ENCODE measurements at places on chromosomes 7 and 10.

GRCh38 chr7:66919304-66919703 is 1.7 kb upstream of the TMEM248 start:
- no peak for DNase-seq

- DNase-seq = no peak
Observed at GRCh38 chr7:2728316-2729030, 40.5 kb downstream of the AMZ1 start.

GRCh38 chr10:21757185-21757901 is 223.3 kb downstream of the MLLT10 start:
- DNase-seq = no peak

DNA sequence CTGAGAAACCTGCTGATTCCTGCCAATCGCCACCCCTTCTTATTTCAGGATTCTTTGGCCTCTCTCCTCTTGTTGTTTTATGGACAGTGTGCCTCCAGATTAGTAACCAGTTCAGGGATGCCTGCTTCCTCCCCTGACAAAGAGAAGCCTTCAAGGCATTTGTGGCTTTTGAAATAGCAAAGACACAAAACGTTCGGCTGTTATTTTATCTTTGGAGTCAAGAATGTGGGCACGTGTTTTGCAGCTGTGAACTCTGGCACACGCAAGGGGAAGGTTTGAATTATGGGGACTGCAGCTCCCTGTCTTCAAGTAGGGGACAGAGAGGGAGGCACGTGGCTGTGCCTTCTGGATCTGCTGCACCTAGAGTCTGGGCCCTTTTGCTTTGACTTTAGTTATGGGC is 157.9 kb upstream of the GRB10 start:
- no peak for DNase-seq

GRCh38 chr7:112788778-112789343 is 1.3 kb downstream of the TMEM168 start:
- no peak for DNase-seq

GRCh38 chr10:14570800-14571199 is 203.9 kb downstream of the FAM107B start:
- no peak for DNase-seq

DNA sequence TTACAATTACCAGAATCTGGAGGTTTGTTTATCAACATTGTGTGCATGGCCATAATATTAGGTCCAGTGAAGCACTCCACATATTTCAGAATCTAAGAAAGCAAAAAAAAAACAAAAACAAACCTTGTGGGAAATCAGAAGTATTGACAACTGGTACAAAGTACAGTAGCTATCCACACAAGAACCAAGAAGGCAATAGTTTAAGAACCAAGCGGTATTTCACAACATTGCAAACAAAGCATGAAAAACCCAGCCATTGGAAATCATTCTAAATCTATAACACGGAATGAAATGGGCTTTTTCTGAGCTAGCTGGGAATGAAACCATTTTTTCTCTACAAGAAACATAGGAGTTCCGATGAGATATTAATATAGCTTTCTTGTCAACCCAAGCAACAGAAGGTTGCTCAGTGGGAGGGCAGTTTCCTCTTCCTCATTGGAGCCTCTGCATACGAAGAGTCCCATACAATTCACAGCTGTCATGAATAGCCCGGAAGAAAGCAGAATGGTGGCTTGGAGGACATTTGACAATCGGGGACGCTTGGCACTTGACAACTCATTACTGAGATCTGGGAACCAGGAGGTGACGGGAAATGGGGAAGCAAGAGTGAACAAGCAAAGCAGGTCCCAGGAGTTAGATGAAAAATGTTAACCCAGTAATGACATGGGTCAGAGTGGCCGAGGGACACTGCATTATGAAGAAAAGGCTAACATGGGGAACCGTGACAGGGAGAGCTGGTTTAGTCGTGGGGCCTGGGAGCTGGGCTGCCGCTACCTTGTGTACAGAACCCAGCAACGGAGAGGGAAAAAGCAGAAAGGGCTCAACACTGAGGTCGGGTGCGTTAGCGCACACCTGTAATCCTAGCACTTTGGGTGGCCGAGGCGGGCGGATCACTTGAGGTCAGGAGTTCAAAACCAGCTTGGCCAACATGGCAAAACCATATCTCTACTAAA is 7.8 kb downstream of the PHYH start:
- no peak for DNase-seq

DNA sequence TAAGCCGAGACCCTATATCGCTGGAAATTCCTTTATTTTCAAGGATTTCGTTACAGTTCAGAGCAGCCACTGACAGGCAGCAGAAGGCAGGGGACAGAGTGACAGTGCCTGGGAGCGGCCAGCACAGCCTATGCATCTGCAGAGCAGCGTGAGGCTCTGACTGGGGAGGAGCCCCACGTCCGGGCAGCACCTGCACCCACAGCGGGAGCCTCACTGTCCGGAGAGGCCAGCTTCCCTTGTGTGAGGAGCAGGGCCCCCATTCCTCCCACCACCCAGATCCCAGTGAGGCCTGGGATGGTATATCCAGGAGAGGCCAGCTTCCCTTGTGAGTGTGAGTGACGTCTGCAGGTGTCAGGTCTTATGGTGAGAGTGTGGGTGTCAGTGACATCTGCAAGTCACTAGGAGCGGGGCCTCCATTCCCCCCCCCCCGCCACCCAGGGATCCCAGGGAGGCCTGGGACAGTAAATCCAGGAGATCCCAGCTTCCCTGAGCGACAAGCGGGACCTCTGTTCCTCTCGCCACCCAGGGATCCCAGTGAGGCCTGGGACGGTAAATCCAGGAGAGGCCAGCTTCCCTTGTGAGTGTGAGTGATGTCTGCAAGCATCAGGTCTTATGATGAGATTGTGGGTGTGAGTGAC is 259.1 kb downstream of the PTPRN2 start:
- no peak for DNase-seq

DNA sequence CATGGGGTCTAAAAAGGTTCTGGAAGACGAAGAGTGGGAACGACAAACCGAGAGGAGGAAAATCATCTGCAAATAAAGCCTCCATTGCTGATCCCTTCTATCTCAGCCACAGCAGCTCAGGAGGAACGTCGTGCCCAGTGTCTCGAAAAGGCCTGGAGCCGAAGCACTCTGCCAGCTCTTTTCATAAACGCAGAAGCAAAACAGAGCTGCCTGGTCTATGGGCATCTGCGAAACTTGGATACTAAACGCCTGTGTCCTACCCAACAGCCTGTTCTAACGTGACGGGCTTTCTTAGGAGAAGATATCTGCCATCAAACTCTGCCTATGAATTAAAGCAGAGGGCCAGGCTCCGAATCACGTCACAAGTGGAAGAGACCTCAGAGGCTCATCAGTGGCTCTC is 68.7 kb downstream of the GNA12 start:
- no peak for DNase-seq

GRCh38 chr7:143013473-143013872 is 13.5 kb downstream of the OR9A2 start:
- DNase-seq = no peak

DNA sequence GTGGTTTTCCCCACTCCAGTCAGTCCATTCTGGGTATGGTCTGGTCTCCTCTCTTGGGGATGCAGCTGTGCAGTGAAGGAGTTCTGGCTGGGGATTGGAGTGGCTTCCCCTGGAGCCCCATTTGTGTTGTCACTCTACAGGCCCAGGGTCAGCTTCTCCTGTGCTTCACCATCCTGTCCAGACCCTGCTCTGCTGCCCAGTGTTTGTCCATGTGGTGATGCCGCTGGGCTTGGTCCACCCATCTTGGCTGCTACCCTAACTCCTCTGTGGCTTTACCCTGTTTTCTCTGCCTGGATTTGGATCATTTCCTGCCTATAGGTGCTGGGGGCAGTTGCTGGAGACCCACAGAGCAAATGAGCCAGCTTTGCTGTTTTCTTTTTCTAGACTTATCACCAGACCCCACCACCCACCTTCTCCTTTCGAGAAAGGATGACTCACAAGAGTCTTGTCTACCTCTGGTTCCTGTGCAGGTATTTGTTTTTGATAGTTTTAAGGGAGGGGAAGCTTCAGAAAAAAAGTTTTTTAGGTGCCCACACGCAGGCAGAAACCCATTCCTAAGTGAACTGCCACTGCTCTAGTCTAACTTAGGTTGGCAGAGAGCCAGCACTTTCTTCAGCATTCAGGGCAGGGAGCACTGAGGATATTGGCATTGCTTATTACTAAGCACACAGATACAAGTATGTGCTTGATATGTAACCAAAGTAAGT is 8.5 kb downstream of the ZDHHC16 start:
- DNase-seq = no peak

- DNase-seq = no peak
Observed at GRCh38 chr7:27141137-27141922, 2.2 kb downstream of the HOXA5 start.

- no peak for DNase-seq
Observed at GRCh38 chr10:7082967-7083366, 327.9 kb downstream of the SFMBT2 start.

GRCh38 chr10:124999433-125000365 is 57.8 kb downstream of the ZRANB1 start:
- DNase-seq = no peak

DNA sequence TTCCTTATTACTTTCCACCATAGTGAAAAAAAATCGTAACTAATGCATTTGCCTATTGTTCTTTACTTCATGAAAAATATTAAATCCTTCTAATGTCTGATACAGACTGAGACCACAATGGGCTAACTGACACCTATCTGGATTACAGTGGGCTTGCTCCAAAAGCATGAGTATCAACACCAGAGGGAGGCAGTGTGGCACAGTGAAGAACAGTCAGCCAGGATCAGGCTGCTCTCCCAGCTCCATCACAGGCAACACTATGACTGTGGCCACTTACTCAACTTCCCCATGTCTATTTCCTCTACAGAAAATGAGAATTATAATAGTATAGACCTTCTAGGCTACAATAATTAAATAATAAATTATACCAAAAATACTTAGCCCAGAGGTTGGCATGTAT is 97.2 kb downstream of the SLC25A13 start:
- no peak for DNase-seq

- no peak for DNase-seq
Observed at GRCh38 chr7:2631946-2632732, at the start of gene TTYH3. TSS of gene TTYH3 (plus strand) at chr7:2631986. CDS start at chr7:2632156, 170 bp downstream.

DNA sequence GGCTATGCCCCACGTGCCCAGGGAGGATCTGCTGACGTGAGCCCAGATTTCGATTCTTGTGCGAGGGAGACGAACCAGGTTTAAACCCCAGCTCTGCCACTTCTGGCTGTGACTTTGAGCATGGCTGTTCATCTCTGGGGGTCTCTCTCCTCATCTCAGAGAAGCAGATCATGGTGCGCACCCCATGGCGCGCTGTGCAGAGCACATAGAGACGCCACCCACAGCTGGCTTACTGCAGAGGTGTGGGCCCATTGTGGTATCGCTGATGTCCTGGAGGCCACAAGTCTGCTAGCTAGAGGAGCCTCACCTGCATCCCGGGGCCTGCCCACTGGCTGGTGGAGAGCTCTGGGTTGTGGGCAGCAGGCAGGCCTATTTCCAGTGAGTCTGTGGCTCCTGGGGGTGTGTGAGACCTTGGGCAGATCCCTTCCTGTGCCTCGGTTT is 140.5 kb downstream of the LHPP start:
- no peak for DNase-seq

GRCh38 chr10:129850790-129851189 is 113.3 kb downstream of the EBF3 start:
- DNase-seq = no peak

GRCh38 chr10:20088061-20088701 is 271.9 kb downstream of the PLXDC2 start:
- DNase-seq = no peak

DNA sequence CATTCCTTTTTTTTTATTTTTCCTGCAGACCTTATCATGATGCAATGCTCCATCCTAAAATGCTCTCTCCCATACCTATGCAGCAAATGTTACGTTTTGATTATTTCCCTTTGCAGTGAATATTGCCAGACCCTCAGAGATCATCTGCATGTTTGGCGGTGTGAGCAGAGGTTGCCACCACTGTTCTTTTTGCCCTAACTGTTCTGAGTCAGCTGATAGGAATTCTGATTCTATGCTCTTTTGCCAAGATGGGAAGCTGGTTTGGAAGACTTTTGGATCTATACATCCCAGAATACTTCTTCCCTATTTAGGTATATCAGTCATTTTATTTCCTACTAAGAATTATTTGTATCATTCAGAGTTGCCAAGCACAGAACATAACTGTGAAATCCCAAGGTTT is 130.5 kb downstream of the KLF6 start:
- no peak for DNase-seq
